Activated naive CD8-positive, alpha-beta T cell treated with anti-CD3 and anti-CD28 coated beads, Interleukin-2, amount 50 U/mL, for 24 hours (primary cell): ENCODE measurements at places on chromosomes 12 and 14.
A peak's percentile ranks its signal among the peaks of the same experiment; 100 is the strongest.

GRCh38 chr12:18595412-18595811 lies 142.4 kb downstream of the PLCZ1 start:
- no peaks in the 10 kb centered on the region for H3K36me3 ChIP-seq
- H3K27me3 ChIP-seq = no peaks in the 10 kb centered on the region
- no peaks in the 10 kb centered on the region for H3K4me1 ChIP-seq
- no peak for DNase-seq

GRCh38 chr12:131617179-131617578 lies 93.7 kb upstream of the SFSWAP start:
- H3K27me3 ChIP-seq = peaks cover 11% of the 10 kb centered on the region
- H3K36me3 ChIP-seq = no peaks in the 10 kb centered on the region
- no peak overlapping the region for H3K4me3 ChIP-seq
- no peaks in the 10 kb centered on the region for H3K4me1 ChIP-seq
- H3K27ac ChIP-seq = no peak overlapping the region
- no peak for DNase-seq

- no peaks in the 10 kb centered on the region for H3K36me3 ChIP-seq
- H3K27me3 ChIP-seq = peaks cover 7% of the 10 kb centered on the region
- no peak overlapping the region for H3K4me3 ChIP-seq
- no peak overlapping the region for H3K27ac ChIP-seq
Observed at GRCh38 chr12:7542813-7543212, 39.2 kb upstream of the CD163 start.

GRCh38 chr12:52327052-52327829 lies 6.0 kb upstream of the KRT83 start:
- H3K4me1 ChIP-seq = peaks cover 8% of the 10 kb centered on the region
- H3K27ac ChIP-seq = no peak overlapping the region
- peaks cover 7% of the 10 kb centered on the region for H3K27me3 ChIP-seq
- no peak overlapping the region for H3K4me3 ChIP-seq

DNA sequence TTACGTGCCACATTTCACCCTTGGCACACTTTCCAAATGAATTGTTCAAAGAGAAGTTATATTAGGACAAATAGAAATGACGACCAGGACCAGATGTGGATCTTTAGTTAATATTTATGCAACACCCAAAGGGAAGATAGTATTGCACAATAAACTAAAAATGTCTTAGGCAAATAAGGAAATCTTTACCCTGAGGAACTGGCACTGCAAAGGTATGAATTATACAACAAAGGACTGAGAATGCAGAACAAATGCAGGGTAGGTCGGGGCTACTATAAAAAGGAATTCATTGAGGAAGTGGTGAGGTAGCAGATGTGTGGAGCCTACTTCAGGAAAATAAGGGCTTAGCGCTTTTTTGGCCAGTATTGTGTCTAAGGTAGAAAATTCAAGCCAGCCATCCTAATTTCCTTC lies 3.9 kb upstream of the TMTC2 start:
- H3K27ac ChIP-seq = no peak overlapping the region
- peaks cover 10% of the 10 kb centered on the region for H3K27me3 ChIP-seq
- no peaks in the 10 kb centered on the region for H3K36me3 ChIP-seq
- H3K4me3 ChIP-seq = no peak overlapping the region
- H3K4me1 ChIP-seq = peaks cover 4% of the 10 kb centered on the region

DNA sequence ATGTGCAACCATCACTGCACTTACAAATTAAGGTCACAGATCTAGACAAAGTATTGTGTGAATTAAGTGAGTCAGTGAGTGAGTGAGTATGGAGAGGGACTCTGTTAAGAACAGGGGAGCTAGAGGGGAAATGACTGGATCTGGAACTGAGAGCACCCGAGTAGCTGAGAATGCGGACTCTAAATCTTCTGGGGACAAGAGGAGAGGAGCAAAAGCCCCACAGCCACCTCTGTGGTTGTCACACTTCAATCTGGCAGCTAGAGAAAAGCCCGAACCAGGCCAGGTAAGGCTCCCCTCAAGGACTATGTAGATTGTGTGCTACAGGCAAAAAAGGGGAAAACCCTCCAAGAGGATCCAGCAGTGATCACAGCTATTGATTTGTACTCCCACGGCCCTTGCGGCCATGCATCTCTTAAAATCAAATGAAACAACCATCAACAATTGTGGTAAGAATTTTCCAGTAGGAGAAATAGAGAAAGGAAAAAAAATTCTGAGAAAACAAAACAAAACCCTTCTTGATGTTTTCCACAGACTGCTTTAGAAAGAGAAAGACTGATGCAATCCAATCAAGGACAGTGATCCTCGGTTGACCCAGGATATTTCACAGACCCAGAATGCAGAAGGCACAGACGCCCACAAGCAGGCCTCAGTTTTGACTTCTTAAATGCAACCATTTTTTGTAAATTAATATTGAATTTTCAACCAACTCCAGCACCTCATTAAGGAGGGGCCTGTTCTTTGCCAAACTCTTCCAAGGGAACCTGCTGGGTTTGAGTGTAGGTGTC lies 109.6 kb downstream of the SLC38A6 start:
- peaks cover 2% of the 10 kb centered on the region for H3K36me3 ChIP-seq
- no peaks in the 10 kb centered on the region for H3K27me3 ChIP-seq
- DNase-seq = no peak
- peak overlapping the region; percentile 5 for H3K27ac ChIP-seq
- no peaks in the 10 kb centered on the region for H3K4me1 ChIP-seq
- H3K4me3 ChIP-seq = no peak overlapping the region

DNA sequence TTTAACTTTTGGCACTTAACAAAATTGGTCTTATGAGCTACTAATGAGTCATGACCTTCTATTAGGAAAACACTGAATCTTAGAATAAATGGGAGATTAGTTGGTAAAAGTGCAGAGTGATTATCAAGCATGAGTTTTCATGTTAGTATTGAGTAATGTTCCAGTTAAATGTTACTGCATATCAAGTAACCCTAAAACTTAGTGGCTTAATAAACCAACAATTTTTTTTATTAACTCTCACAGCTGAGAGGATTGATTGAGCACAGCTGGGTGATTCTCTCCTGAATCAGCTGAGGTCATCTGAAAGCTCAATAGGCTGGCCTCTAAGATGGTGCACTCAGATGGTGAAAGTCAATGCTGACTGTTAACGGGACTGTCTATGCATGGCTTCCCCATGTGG lies 248.6 kb downstream of the BCL11B start:
- peaks cover 19% of the 10 kb centered on the region for H3K4me1 ChIP-seq
- H3K27me3 ChIP-seq = no peaks in the 10 kb centered on the region
- DNase-seq = no peak
- no peak overlapping the region for H3K27ac ChIP-seq
- no peaks in the 10 kb centered on the region for H3K36me3 ChIP-seq

DNA sequence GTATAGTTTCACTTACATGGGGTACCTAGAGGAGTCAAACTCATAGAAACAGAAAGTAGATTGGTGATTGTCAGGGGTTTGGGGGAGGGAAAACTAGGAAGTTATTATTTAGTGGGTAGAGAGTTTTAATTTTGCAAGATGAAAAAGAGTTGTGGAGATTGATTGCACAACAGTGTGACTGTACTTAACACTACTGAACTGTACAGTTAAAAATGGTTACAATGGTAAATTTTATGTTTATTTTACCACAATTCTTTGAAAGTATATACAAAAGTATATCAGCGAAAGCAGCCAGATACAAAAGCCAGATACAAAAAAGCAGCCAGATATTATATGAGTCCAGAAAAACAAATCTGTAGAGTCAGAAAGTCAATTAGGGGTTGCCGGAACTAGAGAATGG lies 247.6 kb downstream of the IPO8 start:
- H3K4me1 ChIP-seq = no peaks in the 10 kb centered on the region
- no peak for DNase-seq
- H3K27ac ChIP-seq = no peak overlapping the region
- H3K36me3 ChIP-seq = no peaks in the 10 kb centered on the region
- no peaks in the 10 kb centered on the region for H3K27me3 ChIP-seq

- H3K27ac ChIP-seq = no peak overlapping the region
- DNase-seq = no peak
- H3K4me3 ChIP-seq = no peak overlapping the region
Observed at GRCh38 chr14:29740491-29740890, 187.2 kb downstream of the PRKD1 start.

GRCh38 chr12:25716842-25717241 lies 163.8 kb upstream of the LMNTD1 start:
- no peak overlapping the region for H3K4me3 ChIP-seq
- H3K27me3 ChIP-seq = no peaks in the 10 kb centered on the region
- no peaks in the 10 kb centered on the region for H3K4me1 ChIP-seq
- no peak overlapping the region for H3K27ac ChIP-seq

DNA sequence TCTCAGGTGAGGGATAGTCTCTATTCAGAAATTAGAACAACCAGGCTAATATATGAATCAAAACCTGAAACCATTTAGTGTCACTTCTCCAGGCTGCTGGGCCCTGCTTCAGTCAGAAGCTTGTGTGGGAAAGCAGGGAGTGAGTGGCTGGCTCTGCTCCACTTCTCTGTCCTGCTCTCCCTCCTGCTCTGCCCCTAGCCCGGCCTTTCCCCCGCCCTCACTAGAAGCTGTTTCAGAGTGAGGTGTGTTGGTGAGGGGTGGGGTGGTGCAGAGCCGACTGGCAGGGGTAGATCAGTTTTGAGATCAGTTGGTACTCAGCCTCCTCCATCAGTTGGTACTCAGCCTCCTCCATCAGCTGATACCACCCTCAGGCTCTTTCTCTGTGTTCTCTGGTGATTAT lies 7.0 kb upstream of the PPP1R1A start:
- H3K4me1 ChIP-seq = no peaks in the 10 kb centered on the region
- H3K36me3 ChIP-seq = no peaks in the 10 kb centered on the region
- DNase-seq = no peak
- no peak overlapping the region for H3K27ac ChIP-seq
- H3K27me3 ChIP-seq = peaks cover 9% of the 10 kb centered on the region

DNA sequence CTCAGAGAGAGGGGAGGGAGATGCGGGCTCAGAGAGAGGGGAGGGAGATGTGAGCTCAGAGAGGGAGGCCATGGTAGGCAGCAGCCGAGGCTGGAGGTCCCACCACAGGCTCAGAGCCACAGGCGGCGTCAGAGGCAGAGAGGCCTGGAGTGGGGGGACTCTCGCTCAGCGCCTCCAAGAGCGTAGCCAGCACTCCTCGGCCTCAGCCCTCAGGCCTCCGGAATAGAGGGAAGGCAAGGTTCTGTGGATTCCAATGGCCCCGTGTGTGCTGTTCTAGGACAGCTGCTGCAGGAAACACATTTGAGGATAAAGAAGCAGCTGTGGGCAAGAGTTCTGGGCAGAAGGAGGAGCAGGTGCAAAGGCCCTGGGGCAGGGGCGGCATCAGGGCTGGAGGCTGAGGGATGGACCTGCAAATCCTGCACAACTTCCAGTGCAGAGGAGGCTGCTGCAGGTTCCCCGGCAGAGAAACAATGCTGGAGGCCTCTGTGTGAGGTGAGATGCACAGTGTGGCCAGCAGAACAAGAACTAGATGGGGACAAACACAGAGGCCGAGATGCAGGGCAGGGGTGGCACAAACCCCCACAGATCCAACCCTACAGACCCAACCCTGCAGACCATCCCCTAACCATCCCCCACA lies 59.1 kb upstream of the GALNT9 start:
- no peak overlapping the region for H3K27ac ChIP-seq
- H3K27me3 ChIP-seq = peaks cover 12% of the 10 kb centered on the region
- DNase-seq = no peak
- no peaks in the 10 kb centered on the region for H3K4me1 ChIP-seq

DNA sequence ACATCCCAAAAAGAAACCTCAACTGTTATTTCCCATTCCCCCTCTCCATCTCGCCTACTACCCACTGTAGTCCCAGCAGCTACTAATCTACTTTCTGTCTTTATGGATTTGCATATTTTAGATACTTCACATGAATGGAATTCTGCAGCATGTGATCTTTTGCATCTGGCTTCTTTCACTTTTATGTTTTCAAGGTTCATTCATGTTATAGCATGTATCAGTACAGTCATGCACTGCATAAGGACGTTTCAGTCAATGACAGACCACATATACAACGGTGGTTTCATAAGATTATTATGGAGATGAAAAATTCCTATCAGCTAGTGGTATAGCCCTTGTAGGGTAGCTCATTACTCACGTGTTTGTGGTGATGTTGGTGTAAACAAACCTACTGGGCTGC lies 24.5 kb downstream of the PCNX4 start:
- no peak overlapping the region for H3K27ac ChIP-seq
- no peak overlapping the region for H3K4me3 ChIP-seq
- H3K4me1 ChIP-seq = peaks cover 4% of the 10 kb centered on the region
- H3K27me3 ChIP-seq = no peaks in the 10 kb centered on the region

DNA sequence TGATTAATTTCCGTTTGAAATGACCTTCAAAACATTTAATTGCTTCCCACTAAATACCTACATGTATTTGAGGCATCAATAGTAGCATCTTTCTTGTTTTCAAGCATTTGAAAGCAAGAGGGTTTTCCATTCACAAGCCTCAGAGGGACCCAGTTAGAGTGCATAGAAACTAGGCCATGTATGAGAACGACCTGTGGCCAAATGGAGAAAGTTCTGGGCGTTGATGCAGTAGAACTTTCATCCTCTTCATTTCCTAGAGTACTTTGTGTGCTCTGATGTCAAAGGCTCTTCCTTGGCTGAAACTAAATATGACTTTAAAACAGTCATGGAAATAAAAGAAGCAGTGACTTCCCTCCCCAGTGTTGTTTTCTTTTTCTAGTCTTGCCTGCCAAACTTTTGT lies 944 bp upstream of the DHRS7 start:
- DNase-seq = no peak
- H3K27ac ChIP-seq = peak overlapping the region; percentile 82
- H3K36me3 ChIP-seq = peaks cover 10% of the 10 kb centered on the region
- H3K4me1 ChIP-seq = peaks cover 40% of the 10 kb centered on the region

- H3K27me3 ChIP-seq = no peaks in the 10 kb centered on the region
- peak overlapping the region; percentile 73 for H3K4me3 ChIP-seq
- H3K27ac ChIP-seq = peak overlapping the region; percentile 89
- peak; percentile 19 for DNase-seq
- peaks cover 27% of the 10 kb centered on the region for H3K36me3 ChIP-seq
- peaks cover 59% of the 10 kb centered on the region for H3K4me1 ChIP-seq
Observed at GRCh38 chr14:102775855-102776760, 1.1 kb upstream of the TRAF3 start.

DNA sequence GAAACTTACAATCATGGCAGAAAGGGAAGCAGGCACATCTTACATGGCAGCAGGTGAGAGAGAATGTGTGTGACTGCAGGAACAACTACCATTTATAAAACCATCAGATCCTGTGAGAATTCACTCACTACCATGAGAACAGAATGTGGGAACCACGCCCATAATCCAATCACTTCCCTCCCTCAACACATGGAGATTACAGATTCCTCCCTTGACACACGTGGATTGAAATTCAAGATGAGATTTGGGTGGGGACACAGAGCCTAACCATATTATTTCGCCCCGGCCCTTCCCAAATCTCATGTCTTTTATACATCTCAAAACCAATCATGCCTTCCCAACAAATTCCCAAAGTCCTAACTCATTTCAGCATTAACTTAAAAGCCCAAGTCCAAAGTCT lies 203.6 kb downstream of the C12orf75 start:
- no peak overlapping the region for H3K4me3 ChIP-seq
- H3K4me1 ChIP-seq = no peaks in the 10 kb centered on the region
- DNase-seq = no peak
